ENCODE measurements at places on chromosomes 4 and X. TPM values are rescaled to one million over a fixed set of nuclear protein-coding genes. Genes with fewer than 3 reads are reported as not detected.

- no peak for DNase-seq
- H3K27me3 ChIP-seq = no peaks in the 10 kb centered on the region
- no peaks in the 10 kb centered on the region for H3K36me3 ChIP-seq
- no peaks in the 10 kb centered on the region for H3K4me1 ChIP-seq
- no peak overlapping the region for H3K27ac ChIP-seq
Measured at GRCh38 chrX:132271311-132271778, 52.1 kb upstream of the RAP2C start.

DNA sequence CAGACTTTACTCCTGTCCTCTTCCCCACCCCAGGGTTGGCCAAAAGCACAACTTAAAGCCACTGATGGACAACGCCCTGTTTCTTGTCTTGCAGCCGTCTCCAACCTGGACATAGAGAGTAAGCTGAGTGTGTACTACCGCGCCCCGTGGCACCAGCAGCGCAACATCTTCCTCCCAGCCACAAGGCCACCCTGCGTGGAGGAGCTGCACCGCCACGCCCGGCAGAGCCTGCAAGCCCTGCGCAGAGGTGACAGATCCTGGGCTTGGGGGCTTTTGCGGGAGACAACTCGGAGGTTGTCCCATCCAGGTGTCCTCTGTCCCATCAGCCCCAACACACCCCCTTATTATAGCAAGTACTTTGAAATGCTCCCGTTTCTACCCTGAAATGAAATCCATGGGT lies 49.6 kb upstream of the SCML1 start:
- H3K27me3 ChIP-seq = no peaks in the 10 kb centered on the region
- no peak overlapping the region for H3K4me3 ChIP-seq
- DNase-seq = no peak
- peaks cover 8% of the 10 kb centered on the region for H3K36me3 ChIP-seq
- H3K27ac ChIP-seq = no peak overlapping the region
- H3K4me1 ChIP-seq = peaks cover 19% of the 10 kb centered on the region

PARM1 gene
- 6.5 TPM for total RNA-seq

DNA sequence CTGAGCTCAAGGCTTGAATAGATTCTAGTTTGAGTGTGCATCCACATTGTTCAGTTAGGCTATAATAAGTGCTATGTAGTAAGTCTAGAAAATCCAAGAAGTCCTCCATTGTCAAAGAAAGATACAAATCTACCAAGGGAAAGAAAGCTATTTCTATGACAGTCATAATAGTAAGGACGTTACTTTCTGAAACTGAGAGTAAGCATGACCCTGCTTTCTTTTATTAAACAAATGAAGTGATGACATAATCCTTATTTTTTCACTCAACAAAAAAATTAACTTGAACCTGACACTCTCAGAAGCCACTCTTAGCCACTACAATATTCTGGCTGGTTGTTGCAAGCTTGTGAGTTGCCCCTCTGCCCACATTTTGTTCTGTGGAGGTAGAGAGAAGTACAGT lies 33.8 kb upstream of the AMELX start:
- H3K36me3 ChIP-seq = no peaks in the 10 kb centered on the region
- no peaks in the 10 kb centered on the region for H3K27me3 ChIP-seq
- no peak overlapping the region for H3K27ac ChIP-seq
- H3K4me1 ChIP-seq = no peaks in the 10 kb centered on the region
- DNase-seq = no peak
